ENCODE measurements at places on chromosomes 11 and 22.

DNA sequence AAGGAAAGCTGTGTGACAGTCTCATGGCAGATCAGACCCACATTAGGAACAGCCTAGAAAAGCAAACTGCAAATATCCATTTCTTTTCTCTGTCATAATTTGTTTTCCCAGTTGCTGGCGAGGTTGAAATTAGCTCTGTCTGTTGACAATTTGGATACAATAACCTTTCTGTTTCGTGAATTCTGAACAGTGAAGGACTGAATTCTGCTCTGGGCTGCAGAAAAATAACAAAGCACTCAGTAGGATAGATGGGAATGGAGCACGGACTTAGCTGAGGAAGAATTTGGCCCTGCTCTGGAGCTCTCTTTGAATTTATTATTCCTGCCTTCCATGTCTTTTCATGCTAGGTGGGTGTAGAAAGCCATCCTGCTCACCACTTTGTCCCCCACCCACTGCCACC lies 140.3 kb downstream of the RRAS2 start:
- no peak overlapping the region for H3K27ac ChIP-seq
- no peak overlapping the region for H3K4me3 ChIP-seq
- no peak for DNase-seq
- H3K4me1 ChIP-seq, result no peaks in the 10 kb centered on the region
- no peaks in the 10 kb centered on the region for H3K36me3 ChIP-seq
- no peaks in the 10 kb centered on the region for H3K27me3 ChIP-seq

GRCh38 chr11:97943493-97943892 lies 1077.3 kb upstream of the CNTN5 start:
- no peaks in the 10 kb centered on the region for H3K36me3 ChIP-seq
- H3K4me3 ChIP-seq, result no peak overlapping the region
- no peak for DNase-seq
- no peaks in the 10 kb centered on the region for H3K27me3 ChIP-seq
- no peaks in the 10 kb centered on the region for H3K4me1 ChIP-seq
- H3K27ac ChIP-seq, result no peak overlapping the region

GRCh38 chr22:19754701-19755144 lies 5.9 kb upstream of the TBX1 start:
- H3K27me3 ChIP-seq, result peaks cover 81% of the 10 kb centered on the region
- H3K27ac ChIP-seq, result no peak overlapping the region
- H3K4me1 ChIP-seq, result peaks cover 10% of the 10 kb centered on the region
- H3K36me3 ChIP-seq, result no peaks in the 10 kb centered on the region
- DNase-seq, result no peak

DNA sequence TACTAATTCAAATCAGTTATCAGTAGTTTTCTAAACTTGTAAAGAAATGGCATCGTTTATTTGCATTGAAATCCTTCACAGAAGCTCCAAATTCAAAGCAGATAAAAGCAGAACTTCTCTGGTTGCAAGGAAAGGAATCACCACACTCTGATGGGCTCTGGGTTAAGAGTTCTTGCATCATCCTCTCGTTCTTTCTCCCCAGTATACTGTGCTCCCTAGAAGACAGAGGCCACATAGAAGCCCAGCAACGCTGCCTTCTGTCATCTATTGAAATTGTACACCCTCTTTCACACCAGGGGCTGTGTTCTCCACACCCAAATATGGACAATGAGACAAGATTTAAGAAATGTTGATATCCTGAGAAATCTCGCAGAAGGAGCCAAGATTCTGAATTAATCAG lies 29.3 kb downstream of the FAT3 start:
- no peaks in the 10 kb centered on the region for H3K4me1 ChIP-seq
- H3K4me3 ChIP-seq, result no peak overlapping the region

- no peaks in the 10 kb centered on the region for H3K36me3 ChIP-seq
- H3K4me3 ChIP-seq, result no peak overlapping the region
- H3K4me1 ChIP-seq, result no peaks in the 10 kb centered on the region
- no peaks in the 10 kb centered on the region for H3K27me3 ChIP-seq
- H3K27ac ChIP-seq, result no peak overlapping the region
- no peak for DNase-seq
Measured at GRCh38 chr11:57100638-57101331, 81.0 kb upstream of the LRRC55 start.

Data from hepatocyte (in vitro differentiated cells).